Activated T-helper 2 cell treated with anti-CD3 and anti-CD28 coated beads, Interferon-gamma antibody, Interleukin-2, Interleukin-4, amounts not matched to agents 10 μg/mL and 5 μg/mL and 100 μg/mL, durations not matched to agents 14 hours and 24 hours and 36 hours (primary cell): ENCODE measurements at places on chromosomes 1 and 21. TPM values are rescaled to one million over a fixed set of nuclear protein-coding genes. Genes with fewer than 3 reads are reported as not detected.

The ANGPTL3 gene
- not detected in 2 replicates for total RNA-seq

The STX12 gene
- 23.3 and 25.9 TPM in 2 replicates for total RNA-seq

The UBASH3A gene
- total RNA-seq, result 86.0 and 87.4 TPM in 2 replicates

The FHAD1 gene
- total RNA-seq, result not detected in 2 replicates

The FASLG gene
- 22.5 and 23.7 TPM in 2 replicates for total RNA-seq

The MRAP gene
- not detected in 2 replicates for total RNA-seq

The DISP3 gene
- total RNA-seq, result 0.23 and 0.46 TPM in 2 replicates

The ZNF593OS gene
- not detected in 2 replicates for total RNA-seq

- no peak overlapping the region for H3K4me3 ChIP-seq
- H3K36me3 ChIP-seq, result no peaks in the 10 kb centered on the region
- no peak overlapping the region for H3K27ac ChIP-seq
These were observed 206.9 kb upstream of the LMO4 start for GRCh38 chr1:87121711-87122163.

DNA sequence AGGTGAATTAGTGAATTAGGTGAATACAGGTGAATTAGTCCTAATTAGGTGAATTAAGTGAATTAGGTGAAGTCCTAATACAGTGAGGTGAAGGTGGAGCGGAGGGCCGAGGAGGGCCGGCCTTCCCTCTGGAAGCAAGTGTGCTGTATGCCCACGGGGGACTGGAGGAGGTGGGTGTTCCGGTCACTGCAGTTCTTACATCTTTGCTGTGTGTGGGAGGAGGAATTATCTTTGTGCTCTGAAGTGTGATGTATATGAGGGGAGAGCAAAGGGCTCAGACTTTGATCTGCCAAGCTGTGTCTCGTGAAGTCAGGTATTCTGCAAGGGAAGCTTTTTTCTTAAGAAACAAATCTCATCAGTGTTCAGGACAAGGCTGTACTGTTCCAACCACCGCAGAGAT lies 45.4 kb downstream of the AGPAT3 start:
- H3K27ac ChIP-seq, result no peak overlapping the region
- peaks cover 67% of the 10 kb centered on the region for H3K36me3 ChIP-seq
- DNase-seq, result no peak
- H3K4me1 ChIP-seq, result peaks cover 20% of the 10 kb centered on the region

DNA sequence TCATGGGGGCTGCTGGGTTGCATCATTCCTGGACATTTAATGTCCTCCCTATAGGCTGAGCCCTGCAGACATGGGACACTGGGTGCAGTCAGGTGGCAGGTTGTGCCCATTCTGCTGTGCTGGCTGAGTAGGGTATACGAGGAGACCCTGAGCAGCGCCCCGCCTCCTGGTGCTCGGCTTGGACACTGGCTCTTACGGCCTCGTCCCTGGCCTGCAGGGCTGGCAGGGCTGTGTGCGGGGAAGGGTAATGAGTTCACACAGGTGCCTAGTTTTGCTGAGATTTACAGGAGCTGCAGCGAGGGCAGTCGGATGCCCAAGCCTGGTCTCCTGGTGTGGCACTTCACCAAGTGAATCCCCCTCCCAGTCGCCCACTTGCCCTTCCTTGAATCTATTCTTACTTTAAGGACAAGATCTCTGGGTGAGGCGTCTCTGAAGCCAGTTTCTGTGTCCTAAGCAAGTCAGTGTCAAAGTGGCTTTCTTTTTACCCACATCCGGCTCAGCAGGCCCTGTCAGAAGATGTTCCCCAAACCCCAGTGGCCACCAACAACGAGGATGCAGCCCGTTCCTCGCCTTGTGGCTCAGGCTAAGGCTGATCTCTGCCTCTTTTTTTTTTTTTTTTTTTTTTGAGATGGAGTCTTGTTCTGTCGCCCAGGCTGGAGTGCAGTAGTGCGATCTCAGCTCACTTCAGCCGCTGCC lies 73.2 kb downstream of the MAN1C1 start:
- H3K36me3 ChIP-seq, result no peaks in the 10 kb centered on the region
- no peaks in the 10 kb centered on the region for H3K4me1 ChIP-seq
- DNase-seq, result no peak

- H3K4me1 ChIP-seq, result peaks cover 2% of the 10 kb centered on the region
- no peak for DNase-seq
- H3K27me3 ChIP-seq, result no peaks in the 10 kb centered on the region
- no peak overlapping the region for H3K4me3 ChIP-seq
- H3K27ac ChIP-seq, result no peak overlapping the region
These were observed 35.0 kb downstream of the PARP1 start for GRCh38 chr1:226372885-226373284.

- H3K4me1 ChIP-seq, result no peaks in the 10 kb centered on the region
- H3K27ac ChIP-seq, result no peak overlapping the region
- H3K4me3 ChIP-seq, result no peak overlapping the region
These were observed 100.8 kb downstream of the KCNK1 start for GRCh38 chr1:233714631-233715217.

DNA sequence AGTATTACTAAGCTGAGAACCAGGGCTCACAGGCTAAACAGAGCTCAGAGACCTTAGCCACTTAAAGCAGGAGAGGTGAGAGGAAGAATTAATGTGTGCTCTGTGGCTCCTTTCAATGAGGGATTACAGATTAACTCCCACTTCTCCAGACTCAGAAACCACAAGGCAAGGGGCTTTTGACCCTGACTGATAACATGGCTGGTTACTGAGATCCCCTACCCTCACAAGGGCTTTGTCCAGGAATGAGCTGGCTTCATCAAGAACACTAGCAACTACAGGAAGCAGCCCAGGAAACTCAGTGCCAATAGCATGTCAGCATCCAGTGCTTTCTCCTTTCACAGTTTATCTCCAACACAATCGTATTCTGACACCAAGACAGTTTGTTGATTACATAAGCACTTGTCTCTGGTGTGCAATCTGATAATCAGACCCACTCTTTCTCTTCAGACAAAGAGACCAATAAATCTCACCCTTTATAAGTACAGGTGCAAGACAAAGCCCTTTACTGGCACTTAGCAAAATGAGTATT lies 38.8 kb downstream of the ERI3 start:
- H3K36me3 ChIP-seq, result peaks cover 18% of the 10 kb centered on the region
- H3K4me3 ChIP-seq, result no peak overlapping the region
- H3K4me1 ChIP-seq, result peaks cover 21% of the 10 kb centered on the region
- DNase-seq, result no peak
- no peaks in the 10 kb centered on the region for H3K27me3 ChIP-seq

- no peaks in the 10 kb centered on the region for H3K4me1 ChIP-seq
- H3K27me3 ChIP-seq, result no peaks in the 10 kb centered on the region
- H3K27ac ChIP-seq, result no peak overlapping the region
- no peak overlapping the region for H3K4me3 ChIP-seq
- H3K36me3 ChIP-seq, result no peaks in the 10 kb centered on the region
These were observed 665.8 kb upstream of the CAMK1G start for GRCh38 chr1:208917723-208918122.

DNA sequence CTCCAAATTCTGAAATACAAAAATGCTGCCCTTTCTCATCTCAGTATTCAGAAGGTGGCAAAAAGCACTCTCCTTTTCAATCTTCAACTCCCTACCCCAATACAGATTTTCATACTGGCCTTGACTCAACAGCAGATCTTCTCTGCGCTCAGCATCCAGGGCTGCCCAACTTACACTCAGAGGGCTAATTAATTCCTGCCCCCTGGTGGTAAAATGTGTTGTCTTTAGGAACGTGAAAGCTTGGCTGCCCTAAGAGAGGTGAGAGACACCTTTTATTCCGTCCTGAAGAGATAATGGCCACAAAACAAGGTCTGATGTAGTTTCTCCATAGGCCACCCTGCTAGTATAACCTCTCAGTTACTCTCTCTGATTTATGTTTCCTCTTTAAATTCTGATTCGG lies 25.0 kb downstream of the KRTAP24-1 start:
- H3K27me3 ChIP-seq, result no peaks in the 10 kb centered on the region
- no peaks in the 10 kb centered on the region for H3K36me3 ChIP-seq
- no peak for DNase-seq
- no peaks in the 10 kb centered on the region for H3K4me1 ChIP-seq
- no peak overlapping the region for H3K27ac ChIP-seq

GRCh38 chr1:186079084-186079684 lies 295.9 kb downstream of the TPR start:
- no peak for DNase-seq
- no peak overlapping the region for H3K4me3 ChIP-seq
- peaks cover 8% of the 10 kb centered on the region for H3K4me1 ChIP-seq
- H3K36me3 ChIP-seq, result no peaks in the 10 kb centered on the region
- no peak overlapping the region for H3K27ac ChIP-seq

DNA sequence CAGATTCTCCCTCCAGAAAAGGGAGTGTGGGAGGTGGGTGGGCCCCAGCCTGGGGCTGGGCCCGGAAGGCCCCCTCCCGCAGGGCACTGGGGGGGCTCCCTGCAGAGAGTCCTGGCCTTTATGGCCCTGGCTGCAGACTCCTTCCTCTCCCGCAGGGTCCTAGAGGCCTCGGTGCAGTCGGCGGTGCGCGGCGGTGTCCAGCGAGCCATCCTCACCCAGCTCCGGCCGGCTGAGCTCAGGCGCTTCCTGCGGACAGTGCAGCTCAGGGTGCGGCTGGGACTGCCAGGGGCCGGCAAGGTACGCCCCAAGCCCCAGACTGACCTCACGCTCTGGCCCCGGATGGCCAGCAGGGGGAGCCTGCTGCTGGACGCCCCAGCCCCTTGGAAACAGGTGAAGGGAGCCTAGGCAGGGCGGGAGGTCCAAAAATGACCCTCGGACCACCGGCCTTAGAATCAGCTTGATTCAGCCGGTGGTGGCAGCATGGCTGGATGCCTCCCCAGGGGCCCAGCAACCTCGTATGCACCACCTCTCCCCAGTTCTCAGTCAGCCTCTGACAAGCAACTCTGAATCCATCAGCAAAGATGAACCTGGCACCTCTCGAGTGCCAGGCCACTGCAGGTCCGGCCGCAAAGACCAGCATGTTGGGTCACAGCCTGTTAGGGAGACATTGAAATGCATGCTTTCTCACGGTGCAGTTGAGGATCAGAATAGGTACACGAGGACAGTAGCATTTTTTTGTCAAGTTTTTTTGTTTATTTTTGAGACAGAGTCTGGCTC lies 20.6 kb downstream of the MTHFR start:
- peaks cover 3% of the 10 kb centered on the region for H3K4me1 ChIP-seq
- H3K27ac ChIP-seq, result no peak overlapping the region
- no peaks in the 10 kb centered on the region for H3K36me3 ChIP-seq

DNA sequence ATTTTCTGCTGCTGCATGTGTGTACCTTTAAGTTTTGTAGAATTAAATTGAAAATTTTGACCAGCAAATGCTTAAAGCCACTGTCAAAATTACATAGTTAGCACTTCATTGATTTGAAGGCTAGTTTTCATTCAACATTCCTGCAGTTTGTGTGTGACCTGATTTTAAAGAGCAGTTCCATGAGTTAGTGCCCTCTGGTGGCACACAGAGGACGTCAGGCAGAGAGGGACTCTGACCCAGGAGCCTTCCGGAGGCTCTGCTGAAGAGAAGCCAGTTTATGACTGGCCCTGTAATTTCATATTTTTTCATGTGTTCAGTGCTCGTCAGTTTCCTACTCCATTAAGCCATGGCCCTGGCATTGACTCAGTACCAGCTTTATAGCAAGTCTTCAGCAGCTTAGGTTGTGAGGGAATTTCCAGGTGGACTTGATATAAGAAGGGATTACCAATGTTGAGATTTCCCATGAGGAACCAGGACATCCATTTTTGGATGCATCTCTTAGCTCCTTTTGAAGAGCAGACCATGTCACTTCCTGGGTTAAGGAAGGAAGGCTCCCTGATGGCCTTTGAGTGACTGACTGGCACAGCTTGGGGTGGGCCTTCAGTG lies 104.7 kb downstream of the CAMTA1 start:
- H3K27me3 ChIP-seq, result no peaks in the 10 kb centered on the region
- no peak overlapping the region for H3K27ac ChIP-seq
- no peak overlapping the region for H3K4me3 ChIP-seq
- no peaks in the 10 kb centered on the region for H3K36me3 ChIP-seq
- H3K4me1 ChIP-seq, result peaks cover under 1% of the 10 kb centered on the region

DNA sequence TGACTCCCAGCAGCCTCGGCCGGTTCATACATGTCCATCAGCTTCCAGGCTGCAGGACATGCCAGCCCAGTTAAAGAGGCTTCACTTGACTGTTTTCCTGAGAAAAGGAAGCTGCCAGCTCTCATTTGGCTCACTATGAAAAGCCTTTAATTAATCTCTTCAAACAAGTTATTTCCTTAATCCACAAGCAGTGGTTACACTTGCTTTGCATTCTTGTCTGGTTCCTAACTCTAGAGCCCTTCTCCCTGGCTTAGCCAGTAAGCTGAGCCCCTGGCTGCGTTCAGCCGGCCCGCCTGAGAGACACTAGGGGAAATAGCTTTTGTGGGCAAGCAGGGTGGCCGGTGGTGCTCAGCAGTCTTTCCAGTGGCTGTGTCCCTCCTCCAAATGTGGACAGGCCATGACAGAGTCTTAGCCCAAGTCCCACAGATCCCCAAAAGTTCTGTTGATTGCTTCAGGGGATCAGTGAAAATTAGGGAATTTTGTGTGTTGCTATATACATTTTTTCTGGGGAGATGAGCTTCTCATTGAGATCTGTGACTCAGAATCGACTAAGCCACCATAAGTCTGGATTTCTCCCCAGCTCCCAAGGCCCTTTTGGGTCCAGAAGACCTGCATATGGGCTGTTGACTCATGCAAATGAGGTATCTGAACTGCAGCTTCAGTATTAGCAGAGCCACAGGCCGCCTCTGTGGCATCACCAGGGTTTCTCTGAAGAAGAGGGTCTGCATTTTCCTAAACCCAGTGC lies 10.1 kb downstream of the ATF3 start:
- no peak overlapping the region for H3K4me3 ChIP-seq
- peaks cover 18% of the 10 kb centered on the region for H3K4me1 ChIP-seq
- no peaks in the 10 kb centered on the region for H3K27me3 ChIP-seq
- no peak overlapping the region for H3K27ac ChIP-seq

GRCh38 chr1:25430967-25431881 lies 527 bp downstream of the MACO1 start:
- H3K27ac ChIP-seq, result peak overlapping the region; percentile 62
- H3K27me3 ChIP-seq, result no peaks in the 10 kb centered on the region
- H3K4me3 ChIP-seq, result peak overlapping the region; percentile 96
- H3K4me1 ChIP-seq, result peaks cover 56% of the 10 kb centered on the region
- DNase-seq, result no peak
- peaks cover 13% of the 10 kb centered on the region for H3K36me3 ChIP-seq

- peaks cover 5% of the 10 kb centered on the region for H3K27me3 ChIP-seq
- H3K4me3 ChIP-seq, result no peak overlapping the region
- H3K4me1 ChIP-seq, result no peaks in the 10 kb centered on the region
- DNase-seq, result no peak
- no peak overlapping the region for H3K27ac ChIP-seq
These were observed 136.7 kb downstream of the TLR5 start for GRCh38 chr1:223006371-223006770.

DNA sequence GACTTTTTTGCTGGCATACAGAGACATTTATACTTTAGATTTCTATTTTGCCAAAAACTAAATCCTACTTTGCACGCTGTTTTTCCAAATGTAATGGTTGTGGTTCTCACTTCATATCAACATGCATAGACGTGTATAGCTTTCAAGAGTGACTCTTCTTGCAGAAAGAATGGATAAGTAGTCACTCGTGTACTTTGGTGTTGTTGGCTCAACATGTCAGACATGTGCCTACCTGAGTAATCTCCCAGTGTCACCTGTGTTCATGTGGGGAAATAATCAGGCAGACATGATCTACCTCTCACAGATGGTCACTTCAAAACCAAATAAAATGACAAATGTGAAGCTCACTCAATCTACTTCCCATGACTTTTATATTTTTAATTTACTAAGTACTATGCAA lies 73.1 kb downstream of the GPR88 start:
- H3K4me3 ChIP-seq, result no peak overlapping the region
- H3K27me3 ChIP-seq, result peaks cover 10% of the 10 kb centered on the region

GRCh38 chr1:116256286-116256649 lies 116.8 kb upstream of the ATP1A1 start:
- H3K4me3 ChIP-seq, result no peak overlapping the region
- no peak overlapping the region for H3K27ac ChIP-seq
- H3K36me3 ChIP-seq, result no peaks in the 10 kb centered on the region
- no peak for DNase-seq

- H3K4me1 ChIP-seq, result no peaks in the 10 kb centered on the region
- no peak for DNase-seq
- no peak overlapping the region for H3K27ac ChIP-seq
- no peaks in the 10 kb centered on the region for H3K36me3 ChIP-seq
- H3K27me3 ChIP-seq, result no peaks in the 10 kb centered on the region
These were observed 51.8 kb downstream of the SLC44A5 start for GRCh38 chr1:75559136-75559535.
